ENCODE measurements at places on chromosomes 7 and 10.
A peak's percentile ranks its signal among the peaks of the same experiment; 100 is the strongest.

GRCh38 chr7:37117292-37117691 lies 331.4 kb downstream of the ELMO1 start:
- no peak for DNase-seq

DNA sequence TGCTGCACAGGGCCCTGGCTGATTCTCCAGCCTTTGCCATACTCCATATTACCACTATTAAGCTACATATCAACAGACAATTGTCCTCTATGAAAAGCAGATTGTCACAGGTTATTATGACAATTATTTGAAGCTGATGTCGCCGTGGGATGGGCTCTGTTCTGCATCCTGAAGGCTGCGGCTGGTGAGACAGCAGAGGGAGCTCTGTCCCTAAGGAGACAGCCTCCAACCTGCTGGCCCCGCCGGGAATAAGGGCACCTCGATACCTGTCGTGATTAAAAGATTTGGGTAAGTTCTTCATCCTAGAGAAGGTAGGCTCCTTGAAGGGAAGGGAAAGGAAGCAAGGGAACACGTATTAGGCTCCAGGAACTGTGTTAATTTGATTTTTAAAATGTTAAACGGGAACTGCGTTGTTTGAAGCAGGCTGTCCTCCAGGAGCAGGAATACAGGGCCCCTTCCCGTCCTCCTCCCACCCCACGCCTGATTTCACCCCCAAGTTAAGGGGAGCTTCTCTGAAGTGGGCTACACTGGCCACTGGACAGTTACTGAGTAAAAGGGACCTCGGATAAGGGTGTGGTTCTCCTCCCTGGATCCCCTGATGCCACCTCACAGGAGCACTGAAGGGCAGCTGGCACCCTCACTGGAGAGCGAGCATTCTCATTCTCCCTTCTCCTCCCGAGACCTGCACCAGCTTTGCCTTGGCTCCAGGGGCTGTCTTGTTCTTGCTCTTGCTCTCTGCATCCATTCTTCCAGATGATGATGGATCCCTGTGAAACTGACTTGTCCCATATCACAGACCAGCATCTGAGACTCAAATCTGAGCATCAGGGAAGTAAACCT lies 11.8 kb upstream of the TIAL1 start:
- DNase-seq, result peak; percentile 26

DNA sequence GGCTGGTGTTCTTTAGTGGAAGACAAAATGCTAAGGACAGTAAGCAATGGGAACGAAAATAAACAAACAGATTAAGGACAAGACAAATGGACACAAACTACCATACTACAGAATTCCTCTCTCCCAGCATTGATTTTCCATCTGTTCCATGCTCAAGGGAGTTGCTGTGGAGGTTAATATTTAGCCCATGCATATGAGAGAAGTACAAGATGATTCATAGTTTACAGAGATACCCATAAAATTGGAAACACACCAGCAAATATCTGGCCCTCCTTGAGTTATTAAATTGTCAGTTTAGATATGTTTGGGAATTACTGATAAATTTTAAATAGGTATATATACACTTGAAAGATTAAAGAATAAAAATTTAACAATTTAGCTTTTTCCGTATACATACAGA lies 69.8 kb downstream of the GLI3 start:
- no peak for DNase-seq

- no peak for DNase-seq
Observed at GRCh38 chr10:100143756-100144155, 42.1 kb downstream of the ERLIN1 start.

GRCh38 chr7:39531818-39532217 lies 34.4 kb upstream of the YAE1 start:
- DNase-seq, result no peak

GRCh38 chr7:19410106-19410505 lies 264.9 kb upstream of the FERD3L start:
- DNase-seq, result no peak

DNA sequence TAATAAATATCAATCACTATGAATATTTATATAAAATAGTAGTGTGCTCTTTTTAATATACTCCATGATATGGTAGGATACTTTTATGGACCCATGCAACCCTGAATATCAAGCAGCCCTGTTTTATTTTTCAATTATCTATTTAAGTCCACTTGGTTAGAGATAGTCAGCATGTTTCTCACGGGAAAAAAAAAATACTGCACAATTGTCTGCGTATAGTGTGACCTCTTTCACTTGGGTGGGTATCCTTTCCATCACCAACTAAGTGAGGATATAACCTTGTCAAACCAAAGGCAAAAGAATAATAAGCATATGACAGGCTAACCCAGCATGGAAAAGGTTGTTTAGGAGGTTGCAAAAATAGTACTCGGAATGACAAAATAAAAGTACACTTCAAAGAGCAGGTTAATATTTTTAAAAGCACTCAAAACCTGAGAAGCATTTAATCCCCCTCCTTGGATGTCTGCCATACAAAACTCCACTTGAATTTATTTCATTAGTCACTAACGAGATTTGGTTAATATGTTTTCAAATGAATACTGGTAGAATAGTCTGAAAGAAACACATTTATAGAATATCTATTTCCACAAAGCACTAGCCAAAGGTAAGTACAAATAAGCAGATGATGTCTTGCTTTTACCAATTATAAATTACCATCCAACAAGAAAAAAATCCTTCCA lies 76.5 kb downstream of the IMMP2L start:
- no peak for DNase-seq

- DNase-seq, result no peak
Observed at GRCh38 chr10:95881316-95881715, 26.5 kb upstream of the CC2D2B start.

DNA sequence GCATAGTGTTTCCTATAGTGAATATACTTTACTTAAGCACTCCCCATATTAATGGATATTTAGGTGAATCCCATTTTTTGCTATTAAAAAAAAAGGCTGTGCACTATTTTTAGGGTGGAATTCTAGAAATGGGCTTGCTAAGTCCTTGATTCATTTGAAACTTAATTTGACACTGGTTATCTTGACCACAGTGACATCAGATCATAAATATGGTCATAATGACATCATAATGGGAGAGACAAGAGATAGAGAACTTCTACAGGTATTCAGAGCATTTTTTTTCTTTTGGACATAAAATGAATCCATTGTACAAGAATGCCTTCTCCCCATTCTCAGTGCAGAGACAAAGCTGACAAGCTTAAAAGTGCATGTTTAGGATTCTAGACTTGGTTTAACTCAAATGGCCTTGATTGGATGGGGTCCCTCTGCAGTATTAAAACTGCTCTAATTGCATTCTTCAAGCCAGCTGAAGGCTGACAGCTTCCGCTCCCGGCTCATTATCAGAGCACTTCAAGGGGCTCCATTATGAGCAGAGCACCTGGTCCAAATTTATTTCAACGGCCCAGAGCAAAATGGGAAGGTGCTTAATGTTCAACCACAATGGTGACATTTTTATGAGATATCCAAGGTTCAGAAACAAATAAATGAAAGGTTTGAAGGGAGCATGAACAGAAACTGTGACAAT lies 104.8 kb downstream of the JAZF1 start:
- no peak for DNase-seq

GRCh38 chr7:43391518-43391917 lies 191.4 kb upstream of the STK17A start:
- DNase-seq, result no peak

GRCh38 chr7:133255486-133255885 lies 2.6 kb downstream of the EXOC4 start:
- no peak for DNase-seq

DNA sequence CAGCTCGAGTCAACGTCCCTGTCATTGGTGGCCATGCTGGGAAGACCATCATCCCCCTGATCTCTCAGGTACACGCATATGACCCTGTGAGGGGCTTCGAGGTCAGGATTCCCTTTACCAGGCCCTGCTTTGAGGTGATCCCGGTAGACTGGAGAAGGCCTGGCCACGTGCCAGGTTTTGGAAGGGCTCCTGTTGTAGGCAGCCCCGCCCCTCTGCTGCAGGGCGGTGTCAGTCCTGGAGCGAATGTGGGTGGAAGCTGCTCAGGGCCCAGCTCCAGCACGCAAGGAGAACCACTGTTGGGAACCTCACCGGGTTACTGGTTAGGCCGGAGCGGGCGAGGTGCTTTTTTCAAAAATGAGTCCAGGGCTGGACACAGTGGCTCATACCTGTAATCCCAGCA lies 15.6 kb downstream of the MDH2 start:
- no peak for DNase-seq

DNA sequence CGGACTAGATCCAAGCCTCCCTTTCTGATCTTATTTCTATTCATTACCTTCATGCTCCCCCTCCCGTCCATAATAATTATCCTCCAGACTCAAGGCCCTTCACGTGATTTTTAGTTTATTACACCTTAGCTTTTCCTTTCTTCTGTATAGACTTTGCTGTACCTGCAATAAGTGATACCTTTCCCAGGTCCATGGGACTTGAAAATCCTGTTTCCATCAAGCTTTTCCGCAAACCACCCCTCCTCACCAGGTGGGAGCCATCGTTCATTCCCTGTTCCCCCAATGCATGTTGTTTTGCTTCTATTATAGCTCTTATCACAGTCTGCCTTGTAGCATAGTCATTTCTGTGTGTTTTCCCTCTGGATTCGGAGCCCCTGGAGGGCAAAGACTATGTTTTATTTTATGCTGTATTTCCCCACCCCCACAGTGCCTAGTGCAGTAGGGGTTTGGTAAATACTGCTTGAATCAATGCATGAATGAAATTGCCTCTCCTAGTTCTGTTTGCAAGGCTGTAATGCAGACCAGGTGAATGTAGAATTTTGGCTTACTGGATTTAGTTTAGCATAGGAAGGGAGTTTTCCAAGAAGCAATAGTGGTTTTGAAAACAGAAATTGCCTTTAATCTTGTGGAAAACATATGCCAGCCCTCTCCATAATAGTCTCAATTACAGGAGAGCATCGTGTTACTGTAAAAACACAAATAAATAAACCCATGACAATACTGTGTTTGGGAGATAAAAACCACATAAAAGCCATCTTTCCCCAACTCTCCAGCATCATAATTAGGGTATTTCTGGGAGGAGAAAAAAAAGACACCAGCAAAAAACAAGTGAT lies 213.4 kb downstream of the AUTS2 start:
- no peak for DNase-seq

DNA sequence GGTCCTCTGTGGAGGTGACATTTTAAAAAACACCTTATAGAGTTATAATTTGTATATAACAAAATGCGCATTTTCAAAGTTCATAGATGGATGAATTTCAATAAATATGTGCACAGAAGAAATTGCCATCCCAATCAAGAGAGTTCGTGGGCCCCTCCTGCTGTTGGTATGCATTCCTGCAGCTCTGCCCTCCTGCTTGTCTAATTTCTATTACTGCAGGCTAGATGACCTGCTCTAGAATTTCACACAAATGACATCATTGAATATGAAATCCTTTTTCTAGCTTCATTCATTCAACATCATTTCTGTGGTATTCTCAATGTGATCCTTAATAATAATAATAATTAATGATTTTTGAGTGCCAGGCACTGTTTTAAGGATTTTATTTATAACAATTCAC lies 348.2 kb downstream of the SDK1 start:
- DNase-seq, result no peak

DNA sequence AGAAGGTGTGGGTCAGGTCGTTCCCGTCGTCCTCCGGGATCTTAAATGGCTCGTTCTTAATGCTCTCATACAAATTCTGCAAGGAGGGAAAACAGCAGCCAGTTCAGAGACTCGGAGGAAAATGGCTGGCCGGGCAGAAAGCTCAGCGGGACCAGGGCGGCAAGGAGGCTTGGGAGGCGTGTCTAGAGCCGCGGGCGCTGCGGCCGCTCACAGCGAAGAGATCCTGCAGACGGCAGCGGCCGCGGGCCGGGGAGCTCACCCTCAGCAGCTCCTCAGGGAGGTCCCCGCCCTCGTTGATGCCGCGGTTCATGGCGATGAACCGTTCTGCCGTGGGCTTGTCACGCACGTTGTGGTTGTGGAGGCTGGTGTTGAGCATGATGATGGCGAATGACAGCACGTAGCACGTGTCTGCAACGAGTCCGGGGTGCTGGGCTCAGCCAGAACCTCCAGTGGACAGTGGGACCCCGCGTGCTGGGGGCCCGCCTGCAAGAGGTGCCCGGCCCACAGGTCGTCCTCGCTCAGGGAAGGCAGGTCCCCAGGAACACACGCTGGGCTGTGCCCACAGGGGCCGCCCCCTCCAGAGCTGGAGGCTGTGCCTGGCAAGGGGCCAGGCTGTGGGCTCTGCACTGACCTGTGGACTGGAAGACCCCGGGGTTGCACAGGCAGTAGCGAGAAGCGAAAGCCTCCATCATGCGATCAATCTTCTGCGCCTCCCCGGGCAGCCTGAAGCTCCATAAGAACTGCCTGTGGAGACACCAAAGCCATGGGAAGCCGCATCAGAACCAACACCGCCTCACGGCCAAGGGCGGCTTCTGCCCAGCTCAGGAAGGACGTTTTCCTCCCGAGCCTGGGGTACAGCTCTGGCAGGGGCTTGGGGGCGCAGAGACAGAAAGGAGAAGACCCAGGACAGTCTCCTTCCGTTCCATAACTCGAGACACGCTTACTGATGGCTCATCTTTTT lies 101.6 kb downstream of the CYTH3 start:
- no peak for DNase-seq

- DNase-seq, result peak; percentile 50
Observed at GRCh38 chr10:22723343-22723779, 9.0 kb upstream of the PIP4K2A start.

DNA sequence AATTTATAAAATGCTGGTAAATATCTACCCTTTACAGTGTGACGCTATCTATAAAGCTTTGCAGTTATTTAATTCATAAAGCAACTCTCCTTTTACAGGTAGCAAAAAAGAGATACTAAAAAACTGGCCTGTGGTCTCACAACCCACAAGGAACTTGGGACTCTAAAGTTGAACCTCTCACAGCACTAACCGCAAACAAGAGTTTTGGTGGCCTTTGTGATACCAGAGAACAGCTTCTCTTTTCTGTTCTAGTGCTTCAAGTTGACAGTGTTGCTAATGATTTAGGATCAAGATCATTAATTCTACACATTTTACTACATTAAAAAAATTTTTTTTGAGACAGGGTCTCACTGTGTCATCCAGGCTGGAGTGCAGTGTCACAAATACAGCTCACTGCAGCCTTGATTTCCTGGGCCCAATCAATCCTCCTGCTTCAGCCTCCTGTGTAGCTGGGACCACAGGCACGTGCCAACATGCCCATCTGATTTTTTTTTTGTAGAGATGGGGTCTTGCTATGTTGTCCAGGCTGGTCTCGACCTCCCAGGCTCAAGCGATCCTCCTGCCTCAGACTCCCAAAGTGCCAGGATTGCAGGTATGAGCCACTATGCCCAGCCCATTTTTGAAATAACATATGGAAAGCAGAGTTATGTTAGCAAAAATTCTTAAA lies 56.0 kb upstream of the ST8SIA6 start:
- DNase-seq, result no peak

- no peak for DNase-seq
Observed at GRCh38 chr7:90337106-90337505, 9.4 kb upstream of the GTPBP10 start.

DNA sequence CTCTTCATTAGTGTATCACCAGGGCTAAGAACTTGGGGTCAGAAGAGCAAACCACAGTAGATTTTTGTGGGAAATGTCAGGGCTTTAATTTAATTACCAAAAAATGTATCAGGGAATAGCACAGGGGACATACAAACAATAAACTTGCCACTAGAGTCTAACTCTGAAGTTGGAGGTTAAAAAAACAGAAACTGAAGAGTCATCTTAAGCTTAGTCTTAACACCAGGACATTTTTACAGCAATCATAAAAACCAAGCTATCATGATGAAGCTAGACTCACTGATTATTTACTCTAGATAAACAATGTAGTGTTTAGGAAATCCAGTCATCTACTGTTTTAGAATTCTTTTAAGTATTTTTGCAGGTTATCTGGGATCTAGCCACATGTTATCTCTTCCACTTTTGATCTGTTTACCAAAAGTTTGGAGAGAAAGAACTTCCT lies 48.4 kb upstream of the GLI3 start:
- DNase-seq, result no peak

GRCh38 chr10:72783410-72783833 lies 91.5 kb downstream of the MCU start:
- no peak for DNase-seq

Data from globus pallidus (tissue), 1 donor.